ENCODE measurements at places on chromosomes 16 and 17.

DNA sequence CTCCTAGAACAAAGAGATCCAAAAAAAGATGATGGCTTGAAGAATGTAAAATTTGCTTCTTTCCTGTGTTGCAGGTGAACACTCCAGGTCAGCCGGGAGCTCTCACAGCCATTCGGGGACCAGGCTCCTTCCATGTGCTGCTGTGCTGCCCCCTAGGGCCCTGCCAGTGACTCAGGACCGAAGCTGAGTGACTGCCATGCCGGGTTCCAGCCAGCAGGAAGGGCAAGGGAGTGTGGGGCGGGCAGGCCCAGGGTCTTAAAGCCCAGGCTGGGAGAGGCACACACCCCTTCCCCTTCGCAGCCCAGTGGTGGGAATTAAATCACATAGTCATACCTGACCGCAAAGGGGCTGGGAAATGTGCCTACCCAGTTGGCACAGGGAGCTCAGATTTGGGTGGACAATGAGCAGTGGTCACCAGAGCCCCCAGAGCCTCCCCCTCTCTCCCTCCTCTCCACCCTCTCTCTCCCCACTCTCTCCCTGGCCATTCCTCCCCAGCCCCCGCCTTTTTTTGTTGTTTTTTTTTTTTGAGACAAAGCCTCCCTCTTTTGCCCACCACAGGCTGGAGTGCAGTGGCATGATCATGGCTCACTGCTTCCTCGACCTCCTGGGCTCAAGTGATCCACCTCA is 11.5 kb downstream of the EPOP start:
- peak; percentile 84 for DNase-seq

DNA sequence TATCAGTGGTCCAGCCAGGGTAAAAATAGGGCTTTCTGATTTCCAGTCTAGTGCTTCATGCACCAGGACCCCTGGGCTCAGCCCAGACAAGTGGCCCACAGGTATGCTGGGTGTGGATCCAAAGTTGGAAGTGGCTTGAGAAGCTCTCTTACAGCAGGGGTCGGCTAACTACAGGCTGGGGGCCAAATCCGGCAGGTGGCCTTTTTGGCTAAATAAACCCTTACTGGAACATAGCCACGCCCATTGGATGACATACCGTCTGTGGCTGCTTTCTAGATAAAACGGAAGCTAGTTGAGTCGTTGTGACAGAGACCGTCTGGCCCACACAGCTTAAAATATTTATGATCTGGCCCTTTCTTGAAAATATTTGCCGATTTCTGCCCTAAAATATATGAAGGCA is 119.0 kb upstream of the CDC42EP4 start:
- DNase-seq: no peak

DNA sequence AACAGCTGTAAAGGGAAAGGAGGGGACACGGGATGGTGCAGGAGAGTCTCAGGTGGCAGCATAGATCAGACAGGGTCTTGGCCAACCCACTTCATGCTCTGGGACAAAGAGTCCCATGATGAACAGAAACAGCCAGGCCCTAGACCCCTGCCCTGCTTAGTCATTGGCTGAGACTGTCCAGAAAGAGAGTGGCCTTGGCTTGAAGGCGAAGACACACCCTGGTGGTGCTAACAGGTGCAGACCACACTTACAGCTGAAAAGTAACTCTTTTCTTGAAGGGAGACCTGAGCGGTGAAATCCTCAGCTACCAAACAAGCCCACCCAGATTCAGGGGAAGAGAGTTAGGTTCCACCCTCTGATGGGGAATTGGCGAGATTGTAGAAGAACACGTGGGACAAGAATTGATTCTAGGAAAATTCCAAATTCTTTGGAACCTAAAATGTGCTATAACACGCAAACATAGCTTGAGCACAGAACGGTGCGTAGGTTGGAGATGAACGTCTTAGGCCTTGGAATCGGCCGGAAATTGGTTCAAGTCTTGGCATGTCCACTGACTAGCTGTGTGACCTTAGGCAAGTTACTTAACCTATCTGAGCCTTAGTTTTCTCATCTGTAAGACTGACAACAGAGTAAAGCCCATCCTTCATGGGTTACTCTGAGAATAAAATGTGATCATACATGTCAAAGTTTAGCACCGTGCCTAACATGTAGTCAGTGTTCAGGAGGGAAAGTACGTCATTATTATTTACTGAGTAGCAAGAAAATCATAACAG is 12.5 kb upstream of the MLYCD start:
- no peak for DNase-seq

DNA sequence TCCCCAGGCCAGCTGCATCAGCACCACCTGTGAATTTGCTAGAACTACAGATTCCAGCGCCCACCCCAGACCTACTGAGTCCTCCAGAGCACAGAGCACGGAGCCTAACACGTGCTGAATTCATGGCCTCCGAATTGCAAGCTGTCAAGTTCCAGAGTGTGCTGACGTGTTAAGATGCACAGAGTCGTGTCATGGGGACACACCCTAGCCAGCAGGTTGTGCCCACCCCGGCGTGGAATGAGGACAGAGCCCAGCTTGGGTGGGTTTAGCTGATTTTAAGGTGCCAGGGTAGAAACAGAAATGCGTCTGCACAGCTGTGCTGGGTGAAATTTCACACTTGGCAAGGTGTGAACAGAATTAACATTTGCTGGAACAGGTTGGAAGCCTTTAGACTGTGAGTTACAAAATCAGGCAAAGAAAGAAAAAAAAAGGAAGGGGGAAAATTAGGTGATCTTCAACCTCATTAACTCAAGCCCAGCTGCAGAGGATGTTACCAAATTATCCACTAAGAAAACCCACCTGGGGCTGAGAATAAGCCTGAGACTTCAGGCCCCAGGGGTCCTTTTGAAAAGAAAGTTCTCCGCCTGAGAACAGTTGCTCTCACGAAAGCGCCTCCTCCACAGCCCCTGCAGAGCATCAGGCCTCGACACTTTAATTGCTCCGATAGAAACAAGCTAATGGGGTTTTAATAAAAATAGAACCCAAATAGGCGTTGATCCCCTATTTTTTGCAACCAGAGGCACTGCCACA is 27.1 kb downstream of the GINS3 start:
- DNase-seq: peak; percentile 85

DNA sequence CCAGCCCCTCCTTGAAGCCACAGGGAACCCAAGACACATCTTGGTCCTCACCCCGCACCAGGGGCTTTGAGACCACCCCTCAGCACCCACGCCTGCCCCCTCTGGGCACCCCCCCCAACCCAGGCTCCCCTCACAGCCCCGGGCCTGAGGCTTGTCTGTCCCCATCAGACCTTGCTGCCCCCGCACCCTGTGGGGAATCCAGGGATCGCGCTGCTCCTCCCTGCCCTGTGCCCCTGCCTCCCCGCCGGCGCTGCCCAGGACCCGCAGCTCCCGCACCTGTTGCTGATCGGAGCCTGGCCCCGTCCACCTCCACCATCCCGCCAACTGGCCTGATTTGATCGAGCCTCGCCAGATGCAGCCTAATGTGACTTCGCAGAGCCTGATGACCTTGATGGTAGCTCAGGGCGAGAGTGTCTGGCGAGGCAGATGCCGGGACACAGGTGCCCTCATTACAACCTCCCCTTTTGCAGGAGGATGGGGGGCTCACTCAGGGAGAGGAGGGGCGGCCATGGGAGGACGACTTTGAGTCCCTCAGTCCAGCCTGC is 29.0 kb downstream of the SLC25A10 start:
- no peak for DNase-seq

GRCh38 chr17:51046514-51047384 is 73.9 kb downstream of the SPAG9 start:
- DNase-seq: peak; percentile 93

DNA sequence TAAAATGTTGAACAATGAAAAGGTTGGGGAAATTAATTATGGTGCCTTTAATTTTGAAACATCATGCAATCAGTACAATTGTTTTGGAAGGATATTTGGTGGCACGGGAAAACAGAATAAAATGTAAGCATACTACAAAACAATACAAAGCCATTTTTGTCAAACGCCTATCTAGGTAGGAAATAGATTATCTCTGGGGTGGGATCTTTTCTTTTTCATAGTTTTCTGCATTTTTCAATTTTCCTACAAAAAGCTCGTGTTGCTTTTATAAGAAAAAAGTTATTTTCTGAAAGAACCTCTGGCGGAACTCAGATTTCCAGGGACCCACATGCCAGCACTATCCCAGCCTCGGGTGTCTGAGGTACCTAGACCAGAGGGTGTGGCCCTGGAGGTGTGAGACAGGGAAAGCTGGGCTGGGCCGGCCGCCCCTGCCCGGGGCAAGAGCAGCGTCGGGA is 961 bp upstream of the MAP3K3 start:
- no peak for DNase-seq

- DNase-seq: no peak
These were observed 50.8 kb upstream of the MYH10 start for GRCh38 chr17:8681170-8681949.

DNA sequence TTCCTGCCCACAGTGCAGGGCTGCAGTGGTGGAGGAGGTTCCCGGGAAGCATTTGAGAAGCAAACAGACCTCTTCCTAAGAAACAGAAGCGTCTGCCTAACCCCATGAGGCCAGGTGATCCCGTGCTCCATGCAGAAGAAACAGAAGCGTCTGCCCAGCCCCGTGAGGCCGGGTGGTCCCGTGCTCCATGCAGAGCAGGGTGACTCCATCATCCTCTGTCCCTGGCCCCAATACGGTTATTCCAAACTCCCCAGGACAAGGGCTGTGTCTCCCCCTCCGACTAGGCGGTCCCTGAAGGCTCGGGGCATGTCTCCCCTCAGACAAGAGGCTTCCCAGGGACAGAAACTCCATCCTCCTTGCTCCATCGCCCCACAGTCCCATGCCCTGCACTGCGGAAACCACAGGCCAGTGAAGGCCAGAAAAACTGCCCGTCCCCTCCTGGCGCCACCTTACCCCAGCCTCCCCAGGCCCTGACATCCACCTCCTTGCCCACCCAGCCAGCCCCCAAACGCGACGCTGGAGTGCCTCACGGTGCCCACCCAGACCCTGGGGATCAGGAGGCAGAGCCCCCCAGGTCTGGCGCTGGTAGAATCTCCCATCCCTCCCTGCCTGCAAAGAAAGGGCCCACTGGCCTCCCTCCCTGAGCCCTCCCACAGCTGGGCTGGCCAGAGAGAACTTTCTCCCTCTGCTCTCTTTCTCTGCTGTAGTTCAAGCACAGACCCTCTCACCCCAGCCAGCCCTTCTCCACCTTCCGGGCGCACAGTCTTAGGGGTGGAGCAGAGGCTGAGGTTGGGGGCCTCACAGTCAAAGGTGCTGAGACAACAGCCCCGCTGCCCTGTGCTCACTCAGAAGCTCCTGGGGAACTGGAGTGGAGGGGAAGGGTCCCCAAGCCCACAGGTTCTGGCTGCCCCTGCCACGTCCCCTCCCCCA is 30.6 kb upstream of the KRT17 start:
- no peak for DNase-seq

DNA sequence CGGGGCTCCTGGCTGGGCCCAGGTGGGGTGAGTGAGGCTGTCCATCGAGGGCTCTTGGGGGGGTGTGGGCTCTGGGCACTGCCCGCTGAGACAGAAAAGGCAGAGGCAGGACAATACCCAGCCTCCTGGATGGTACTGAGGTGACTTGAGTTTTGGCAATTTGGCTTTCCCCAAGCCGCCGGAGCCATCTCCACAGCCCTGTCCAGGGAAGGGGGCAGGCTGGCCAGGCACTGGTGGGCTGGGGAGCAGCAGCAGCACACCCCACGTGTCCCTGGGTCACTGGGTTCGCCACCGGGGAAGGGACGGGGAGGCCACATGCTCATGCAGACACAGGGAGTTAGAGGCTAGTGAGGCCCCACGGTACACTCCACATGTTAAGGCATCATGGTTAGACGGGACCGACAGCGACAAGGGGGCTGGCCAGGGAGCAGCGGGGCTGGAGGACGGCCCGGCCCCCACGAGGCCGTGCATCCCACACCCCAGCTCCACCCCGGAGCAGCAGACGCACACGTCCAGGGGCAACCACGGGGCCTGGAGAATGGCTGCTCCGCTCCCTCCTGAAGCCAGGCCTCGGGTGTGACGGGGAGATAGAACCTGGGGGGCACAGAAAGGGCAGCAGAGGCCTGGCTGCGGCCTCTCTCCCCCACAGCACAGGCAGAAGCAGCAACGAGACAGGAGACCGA is 3.0 kb downstream of the ARHGDIA start:
- no peak for DNase-seq

- no peak for DNase-seq
These were observed 16.8 kb downstream of the TMEM94 start for GRCh38 chr17:75473246-75473645.

GRCh38 chr16:71354156-71354555 is 4.4 kb upstream of the CALB2 start:
- no peak for DNase-seq

- no peak for DNase-seq
These were observed 1.3 kb upstream of the SENP3 start for GRCh38 chr17:7560172-7561027.

- no peak for DNase-seq
These were observed 1.1 kb upstream of the NDUFAB1 start for GRCh38 chr16:23597003-23597756.

DNA sequence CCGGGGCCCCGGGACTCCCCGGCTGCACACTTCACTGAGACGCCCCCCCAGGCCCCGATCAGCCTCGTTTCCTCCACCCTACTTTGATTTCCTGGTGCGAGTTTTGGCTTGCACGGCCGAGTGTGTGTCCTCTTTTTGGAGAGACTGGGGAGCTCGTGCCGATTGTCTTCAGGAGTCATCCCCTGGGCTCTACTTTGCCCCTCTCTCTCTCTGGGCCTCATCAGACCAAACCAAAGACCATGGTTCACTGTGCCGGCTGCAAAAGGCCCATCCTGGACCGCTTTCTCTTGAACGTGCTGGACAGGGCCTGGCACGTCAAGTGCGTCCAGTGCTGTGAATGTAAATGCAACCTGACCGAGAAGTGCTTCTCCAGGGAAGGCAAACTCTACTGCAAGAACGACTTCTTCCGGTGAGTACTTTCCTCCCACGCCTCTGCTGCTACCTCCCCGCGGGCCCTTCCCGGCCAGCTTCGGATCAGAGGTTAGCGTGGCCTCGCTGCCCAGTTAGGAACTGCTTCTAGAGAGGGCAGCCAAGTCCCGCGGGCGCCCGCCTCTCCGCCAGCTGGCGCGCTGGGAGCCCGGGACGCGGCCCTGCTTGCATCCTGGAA is 787 bp downstream of the LHX1 start:
- DNase-seq: no peak

DNA sequence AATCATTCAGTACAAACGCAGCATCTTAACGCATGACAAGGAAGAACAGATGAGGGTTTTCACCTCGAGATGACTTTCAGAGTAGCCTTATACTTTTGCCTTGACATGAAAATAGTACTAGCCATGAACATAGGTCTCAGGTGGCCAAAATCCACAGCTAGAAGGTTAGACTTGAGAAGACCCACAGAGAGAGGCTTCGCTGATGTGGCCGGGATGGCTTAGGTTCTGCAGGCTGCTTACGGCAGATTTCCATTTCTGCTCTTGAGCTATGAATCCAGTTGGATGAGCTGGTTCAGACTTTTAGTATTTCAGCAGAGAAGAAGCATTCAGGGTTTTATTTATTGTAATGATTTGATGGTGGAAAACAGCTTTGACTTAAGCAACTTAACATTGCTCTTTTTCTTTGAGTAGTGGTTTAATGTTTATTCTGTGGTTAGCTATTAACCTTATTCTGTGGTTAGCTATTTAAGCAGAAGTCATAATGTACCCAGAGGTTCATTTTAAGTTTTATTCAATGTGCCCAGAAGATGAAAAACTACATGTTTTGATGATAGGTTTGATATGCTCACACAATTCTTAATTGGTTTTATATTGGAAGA is 7.6 kb downstream of the KRT24 start:
- DNase-seq: no peak
